Stimulated activated CD4-positive, alpha-beta T cell treated with anti-CD3 and anti-CD28 coated beads, TNF-alpha, amount 100 ng/mL, for 1 hour (primary cell): ENCODE measurements at places on chromosomes 1 and 21.

GRCh38 chr1:198088360-198089071 is 68.3 kb upstream of the NEK7 start:
- DNase-seq, result no peak

GRCh38 chr1:65222340-65222940 is 74.4 kb downstream of the AK4 start:
- DNase-seq, result no peak

DNA sequence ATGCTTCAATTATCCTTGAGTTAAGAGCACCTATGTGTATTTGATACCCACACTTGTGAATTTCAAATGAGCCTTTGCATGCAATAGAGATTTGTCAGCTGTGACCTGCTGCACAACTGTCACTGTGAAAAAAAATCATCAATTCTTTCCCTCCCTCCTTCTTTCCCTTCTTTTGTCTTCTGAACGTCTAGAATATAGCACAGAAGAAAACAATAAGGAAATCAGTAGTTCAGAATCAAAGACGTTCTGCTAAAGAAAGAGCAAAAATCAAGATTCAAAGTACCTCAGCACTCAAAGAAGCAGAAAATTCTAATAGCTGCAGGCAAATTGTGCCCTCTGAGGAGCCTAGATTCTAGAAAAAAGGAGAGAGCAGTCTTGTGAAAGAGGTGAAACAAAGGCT is 1.7 kb upstream of the FMN2 start:
- DNase-seq, result no peak

DNA sequence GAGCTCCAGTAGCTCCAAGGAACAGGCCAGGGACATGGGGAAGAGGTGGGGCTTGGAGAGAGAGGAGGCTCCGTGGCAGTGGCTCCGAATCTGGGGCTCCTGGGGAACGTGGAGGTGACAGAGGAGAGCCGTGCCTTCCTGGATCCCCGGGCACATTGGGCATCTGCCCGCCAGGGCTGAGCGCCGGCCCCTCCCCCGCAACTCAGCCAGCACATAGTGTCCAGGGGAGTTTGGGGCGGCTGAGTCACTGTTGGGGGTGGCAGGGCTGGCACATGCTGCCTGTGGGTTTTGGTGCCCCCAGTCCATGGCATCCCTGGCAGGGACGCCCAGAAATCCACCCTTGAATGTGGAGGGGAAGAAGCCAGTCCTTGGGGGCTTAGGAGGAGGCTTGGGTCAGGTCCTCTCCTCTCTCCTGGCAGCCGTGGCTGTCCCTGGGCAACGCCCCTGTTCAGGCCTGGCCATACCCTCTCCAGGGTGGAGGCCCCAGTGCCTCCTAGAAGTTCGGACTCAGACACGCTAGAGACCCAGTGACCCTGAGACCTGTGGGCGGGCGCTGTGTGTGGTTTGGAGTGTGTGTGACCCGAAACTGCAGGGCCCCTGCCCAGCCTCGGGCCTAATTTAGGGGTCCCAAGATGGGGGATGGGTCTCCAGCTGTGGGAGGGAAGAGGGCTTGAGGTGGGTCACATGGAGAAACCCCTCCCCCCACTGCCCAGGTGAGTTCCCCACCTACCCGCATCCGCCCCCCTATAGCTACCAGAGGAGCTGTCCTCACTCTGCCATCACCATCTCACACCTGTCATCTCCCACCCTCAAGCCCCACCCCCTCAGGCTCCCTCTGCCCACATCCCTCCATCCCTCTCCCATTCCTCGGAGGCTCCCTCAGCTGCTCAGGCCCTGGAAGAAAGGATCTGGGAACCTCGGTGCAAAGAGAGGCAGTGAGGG is 1.6 kb downstream of the HSPB7 start:
- DNase-seq, result no peak

DNA sequence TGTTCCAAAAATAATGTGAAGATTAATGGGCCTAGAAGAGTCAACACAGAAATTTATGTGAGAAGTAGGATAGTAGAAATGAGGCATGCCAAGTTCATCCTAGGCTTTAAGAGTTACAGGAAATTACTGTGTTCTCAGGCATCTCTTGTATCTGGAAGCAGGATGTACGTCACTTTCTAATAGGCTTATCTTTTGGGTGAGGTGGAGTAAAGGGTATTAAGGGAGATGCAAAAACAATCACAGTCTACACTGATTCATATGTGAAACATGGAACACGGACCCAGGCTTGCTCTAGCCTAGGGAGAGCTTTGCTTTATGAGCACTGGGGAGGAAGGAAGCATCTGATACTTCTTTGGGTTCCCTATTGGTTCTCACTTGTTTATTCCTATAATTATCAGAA is 84.5 kb upstream of the RGS4 start:
- no peak for DNase-seq

- peak; percentile 23 for DNase-seq
Observed at GRCh38 chr1:110106013-110106941, 6.0 kb upstream of the UBL4B start.

DNA sequence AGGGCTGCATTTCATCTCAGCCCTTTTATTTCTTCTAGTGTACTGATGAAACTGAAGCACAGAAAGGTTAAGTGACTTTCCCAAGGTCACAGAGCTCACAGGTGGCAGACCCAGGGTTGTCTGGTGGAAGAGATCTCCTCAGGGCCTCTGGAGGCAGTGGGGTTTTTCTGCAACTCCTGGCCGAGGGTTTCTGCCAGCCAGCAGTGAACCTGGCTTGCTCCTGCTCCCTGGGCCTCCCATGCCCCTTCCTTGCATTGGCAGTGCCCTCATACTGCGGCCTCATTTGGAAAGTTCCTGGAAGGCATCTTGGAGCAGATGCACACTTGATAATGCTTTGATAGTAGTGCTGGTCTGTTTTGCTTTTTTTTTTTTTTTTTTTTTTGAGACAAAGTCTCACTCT is 7.7 kb downstream of the GALNT2 start:
- DNase-seq, result no peak

DNA sequence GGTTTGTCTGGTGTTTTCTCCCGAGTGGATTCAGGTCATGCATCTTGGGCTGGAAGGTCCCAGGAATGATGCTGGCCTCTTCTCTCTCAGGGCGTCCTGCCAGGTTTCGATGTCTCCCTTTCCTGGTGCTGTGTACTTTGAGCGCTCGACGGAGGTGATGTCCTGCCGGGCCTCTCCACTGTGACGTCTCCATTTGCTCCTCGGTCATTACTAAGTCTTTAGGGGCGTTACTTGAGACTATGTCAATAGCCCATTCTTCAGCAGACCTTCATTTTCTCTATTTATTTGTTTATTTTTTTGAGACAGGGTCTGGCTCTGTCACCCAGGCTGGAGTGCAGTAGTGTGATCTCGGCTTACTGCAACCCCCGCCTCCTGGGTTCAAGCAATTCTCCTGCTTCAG is 37.2 kb upstream of the TNFRSF1B start:
- no peak for DNase-seq
